ENCODE measurements at places on chromosomes 12 and 14.

DNA sequence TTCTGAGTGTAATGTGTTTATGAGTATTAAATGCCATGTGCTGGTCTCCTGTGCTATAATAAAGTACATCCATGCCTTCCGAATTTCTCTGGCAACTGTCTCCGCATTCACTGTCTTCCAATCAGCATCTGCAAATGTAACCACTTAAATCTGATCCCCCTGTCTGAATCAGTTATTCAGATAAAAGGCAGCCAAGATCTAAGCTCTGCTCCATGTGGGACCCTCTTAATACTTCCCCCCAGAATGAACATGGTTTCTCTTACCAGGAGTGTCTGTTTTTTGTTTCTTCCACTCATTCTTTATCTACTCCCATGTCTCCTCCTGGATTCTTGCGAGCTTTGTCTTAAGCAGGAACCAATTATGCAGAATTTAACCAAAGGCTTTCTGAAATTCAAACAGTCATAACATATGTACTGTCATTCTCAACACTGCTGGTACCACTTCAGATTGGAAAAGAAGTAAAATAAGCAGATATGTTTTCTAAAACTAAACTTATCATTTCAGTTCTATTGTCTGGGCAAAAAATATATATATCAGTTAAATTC, 996.7 kb upstream of the FLRT2 start:
- no peak for DNase-seq

- DNase-seq, result no peak
Observed at GRCh38 chr12:6640497-6640896, 4.7 kb upstream of the LPAR5 start.

DNA sequence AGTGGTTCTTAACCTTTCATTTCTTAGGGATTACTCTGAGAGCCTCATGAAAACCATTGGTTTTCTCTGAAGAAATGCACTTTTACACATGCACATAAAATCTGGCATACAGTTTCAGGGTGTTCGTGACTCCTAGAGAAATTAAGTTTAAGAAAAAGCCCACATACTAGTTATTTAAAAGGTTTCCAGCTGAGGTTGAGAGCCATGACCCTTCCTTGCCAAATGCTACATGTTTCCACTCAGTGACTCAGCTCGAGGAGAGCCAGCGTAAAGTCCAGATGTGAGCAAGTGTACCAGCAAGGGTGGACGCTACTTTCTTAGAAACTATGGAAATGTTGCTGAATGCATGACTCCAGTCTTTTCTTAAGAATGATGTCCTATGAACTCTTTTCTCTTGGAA, 42.7 kb upstream of the FLRT2 start:
- no peak for DNase-seq

GRCh38 chr12:74488134-74488533, 49.5 kb upstream of the ATXN7L3B start:
- no peak for DNase-seq

DNA sequence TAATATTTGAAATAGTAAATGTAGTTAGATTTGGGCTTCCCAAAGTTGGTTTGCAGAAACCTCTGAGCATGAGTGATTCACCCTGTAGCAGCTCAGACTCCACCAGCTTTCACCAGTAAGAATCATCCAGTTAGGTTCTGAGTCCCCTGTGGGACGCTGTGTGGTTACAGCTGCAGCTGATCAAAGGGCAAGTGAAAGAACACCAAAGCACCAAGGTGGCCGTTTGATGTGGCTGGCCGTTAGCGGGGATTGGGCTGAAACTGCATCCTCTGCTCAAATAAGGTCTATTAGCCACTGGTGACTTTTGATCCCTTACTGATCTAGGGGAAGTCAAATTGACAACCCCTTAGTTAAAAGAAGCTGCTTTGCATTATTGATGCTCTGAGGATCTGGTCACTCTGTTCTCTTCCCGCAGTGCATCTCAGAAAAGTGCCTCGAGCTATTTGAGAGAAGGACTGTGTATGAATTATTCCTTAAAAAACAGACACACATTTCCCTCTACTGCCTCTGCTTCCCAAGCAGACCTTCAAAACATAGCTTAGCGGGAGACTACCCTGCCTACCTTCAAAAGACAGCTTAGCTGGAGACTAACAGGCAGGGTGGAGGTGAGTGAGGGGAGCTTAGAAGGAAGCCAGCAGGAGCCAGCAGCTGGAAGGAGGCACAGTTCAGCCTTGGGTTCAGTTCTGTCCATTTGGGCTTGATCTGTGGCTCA, 3.7 kb downstream of the ABHD12B start:
- DNase-seq, result peak; percentile 86

DNA sequence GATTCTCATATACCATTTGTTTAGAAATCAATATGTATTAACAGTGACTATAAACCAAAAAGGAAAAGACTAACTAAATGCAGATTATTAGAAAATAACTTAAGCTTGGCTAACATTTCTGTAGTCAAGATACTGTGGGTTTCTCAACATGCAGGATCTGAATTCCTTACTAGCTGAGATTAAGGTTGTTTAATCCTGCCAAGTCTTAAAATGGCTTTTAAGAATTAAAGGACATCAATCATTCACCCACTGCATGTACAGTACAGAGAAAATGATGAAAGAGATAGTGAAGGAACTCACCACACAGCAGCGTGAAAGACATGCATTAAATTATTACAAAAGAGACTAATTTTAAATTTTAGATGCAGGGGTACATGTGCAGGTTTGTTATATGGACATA, 3.8 kb downstream of the ACSS3 start:
- DNase-seq, result no peak

- DNase-seq, result peak; percentile 7
Observed at GRCh38 chr14:78758333-78758732, 588.2 kb downstream of the NRXN3 start.

GRCh38 chr14:79502136-79502750, 709.1 kb downstream of the DIO2 start:
- no peak for DNase-seq
